Naive thymus-derived CD4-positive, alpha-beta T cell (primary cell): ENCODE measurements at places on chromosomes 3 and 15.

DNA sequence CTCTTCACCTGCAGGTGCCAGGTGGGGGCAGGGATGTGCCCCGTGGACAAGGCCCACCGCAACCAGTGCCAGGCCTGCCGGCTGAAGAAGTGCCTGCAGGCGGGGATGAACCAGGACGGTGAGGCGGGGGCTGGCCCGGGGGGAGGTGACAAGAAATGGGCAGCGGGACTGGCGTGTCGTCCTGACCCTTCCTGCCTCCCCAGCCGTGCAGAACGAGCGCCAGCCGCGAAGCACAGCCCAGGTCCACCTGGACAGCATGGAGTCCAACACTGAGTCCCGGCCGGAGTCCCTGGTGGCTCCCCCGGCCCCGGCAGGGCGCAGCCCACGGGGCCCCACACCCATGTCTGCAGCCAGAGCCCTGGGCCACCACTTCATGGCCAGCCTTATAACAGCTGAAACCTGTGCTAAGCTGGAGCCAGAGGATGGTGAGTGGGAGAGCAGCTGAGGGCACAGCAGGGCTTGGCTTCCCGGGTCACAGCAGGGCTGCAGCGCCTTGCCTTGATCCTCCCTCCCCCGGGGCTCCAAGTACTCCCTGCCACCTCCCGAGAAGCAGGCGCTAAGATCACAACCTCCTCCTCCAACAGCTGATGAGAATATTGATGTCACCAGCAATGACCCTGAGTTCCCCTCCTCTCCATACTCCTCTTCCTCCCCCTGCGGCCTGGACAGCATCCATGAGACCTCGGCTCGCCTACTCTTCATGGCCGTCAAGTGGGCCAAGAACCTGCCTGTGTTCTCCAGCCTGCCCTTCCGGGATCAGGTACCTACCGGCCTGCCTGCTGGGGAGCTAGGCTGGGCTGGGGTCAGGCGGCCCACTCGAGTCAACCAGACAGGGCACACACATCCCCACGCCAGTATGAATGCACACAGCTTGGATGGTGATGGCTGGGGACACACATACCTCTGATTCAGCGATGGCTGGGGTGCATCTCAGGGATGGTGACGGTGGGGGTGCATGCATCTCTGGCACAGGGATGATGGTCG, 1.7 kb downstream of the NR2E3 start:
- DNase-seq: no peak

- DNase-seq: no peak
These were observed 35.8 kb upstream of the SLC6A11 start for GRCh38 chr3:10780243-10780642.

GRCh38 chr3:140092848-140093536, 158.0 kb downstream of the CLSTN2 start:
- DNase-seq: no peak

DNA sequence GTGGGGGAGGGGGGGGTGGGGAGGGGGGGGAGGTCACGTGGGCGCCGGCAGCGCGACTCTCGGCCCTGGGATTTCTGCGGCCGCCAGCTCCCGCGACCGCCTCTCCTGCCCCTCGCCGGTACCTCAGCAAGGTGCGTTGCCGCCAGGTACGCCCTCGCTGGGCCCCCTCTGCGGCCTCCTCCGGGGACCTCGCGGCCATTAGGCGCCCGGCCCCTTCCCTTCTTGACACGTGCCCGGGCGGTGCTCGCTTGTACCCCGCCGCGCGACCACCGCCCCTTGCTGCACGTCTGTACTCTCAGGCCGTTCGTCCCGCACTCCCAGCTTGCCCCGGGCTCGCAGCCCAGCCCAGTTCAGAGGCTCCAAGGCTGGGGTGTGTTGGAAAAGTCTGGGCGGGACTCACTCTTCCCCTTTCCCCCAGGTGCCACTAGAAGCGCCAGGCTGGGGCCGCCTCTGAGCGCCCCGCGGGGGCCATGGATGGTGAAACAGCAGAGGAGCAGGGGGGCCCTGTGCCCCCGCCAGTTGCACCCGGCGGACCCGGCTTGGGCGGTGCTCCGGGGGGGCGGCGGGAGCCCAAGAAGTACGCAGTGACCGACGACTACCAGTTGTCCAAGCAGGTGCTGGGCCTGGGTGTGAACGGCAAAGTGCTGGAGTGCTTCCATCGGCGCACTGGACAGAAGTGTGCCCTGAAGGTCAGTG, at the start of gene MAPKAPK3:
MAPKAPK3 (plus strand) TSS at position 56 of the 696 bp plus-strand sequence; CDS start at position 471, 415 bp downstream.
- no peak for DNase-seq

GRCh38 chr3:50230104-50230793, 5.8 kb upstream of the GNAI2 start:
- no peak for DNase-seq

GRCh38 chr3:127865941-127866340, 43.6 kb upstream of the MGLL start:
- DNase-seq: no peak

DNA sequence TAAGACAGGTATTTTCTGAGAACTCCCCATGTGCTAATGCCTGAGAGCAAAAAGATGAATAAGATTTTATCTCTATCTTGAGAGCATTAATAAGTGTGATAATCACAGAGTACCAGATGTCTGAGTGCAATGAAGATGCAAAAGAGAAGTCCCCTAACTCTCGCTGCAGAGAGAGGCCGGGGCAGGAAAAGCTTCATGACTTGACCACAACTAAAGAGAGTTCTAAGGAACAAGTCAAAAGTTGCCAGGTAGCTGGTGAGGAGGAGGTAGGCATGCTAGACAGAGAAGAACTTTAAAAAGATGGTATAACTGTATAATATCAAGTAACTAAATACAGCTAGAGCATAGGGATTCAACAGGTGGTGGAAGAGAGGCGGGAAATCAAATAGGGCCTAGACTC, 28.8 kb downstream of the MTMR10 start:
- DNase-seq: peak; percentile 8

GRCh38 chr3:4633078-4634004, 140.2 kb downstream of the ITPR1 start:
- DNase-seq: peak; percentile 51

GRCh38 chr3:149080699-149081091, 5.6 kb downstream of the HLTF start:
- DNase-seq: no peak

- no peak for DNase-seq
These were observed 16.1 kb downstream of the SIDT1 start for GRCh38 chr3:113548501-113548900.

GRCh38 chr15:47997195-47998080, 123.4 kb upstream of the SLC24A5 start:
- DNase-seq: no peak

DNA sequence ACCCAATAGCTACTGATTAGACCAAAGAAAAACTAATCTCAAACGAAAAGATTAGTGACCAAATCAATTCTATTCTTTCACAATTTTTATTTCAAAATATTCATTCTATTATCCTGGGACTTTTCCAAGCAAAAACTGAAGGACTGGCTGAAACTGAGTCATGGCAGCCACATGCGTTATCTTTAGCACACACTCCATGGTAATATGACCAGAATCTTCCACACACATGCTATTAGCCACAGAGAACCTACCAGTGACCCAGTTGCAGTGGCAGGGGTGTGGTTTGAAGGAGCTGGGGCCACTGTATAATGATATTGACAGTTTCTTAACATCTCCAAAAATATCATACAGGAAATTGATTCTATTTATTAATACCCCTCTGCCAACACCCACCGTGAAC, 154.8 kb upstream of the ABI3BP start:
- DNase-seq: no peak

GRCh38 chr3:189605717-189606116, 25.5 kb upstream of the TP63 start:
- no peak for DNase-seq

- DNase-seq: no peak
These were observed 44.3 kb downstream of the ATP2B2 start for GRCh38 chr3:10460951-10461545.

GRCh38 chr3:46865031-46865507, 1.8 kb upstream of the MYL3 start:
- no peak for DNase-seq

DNA sequence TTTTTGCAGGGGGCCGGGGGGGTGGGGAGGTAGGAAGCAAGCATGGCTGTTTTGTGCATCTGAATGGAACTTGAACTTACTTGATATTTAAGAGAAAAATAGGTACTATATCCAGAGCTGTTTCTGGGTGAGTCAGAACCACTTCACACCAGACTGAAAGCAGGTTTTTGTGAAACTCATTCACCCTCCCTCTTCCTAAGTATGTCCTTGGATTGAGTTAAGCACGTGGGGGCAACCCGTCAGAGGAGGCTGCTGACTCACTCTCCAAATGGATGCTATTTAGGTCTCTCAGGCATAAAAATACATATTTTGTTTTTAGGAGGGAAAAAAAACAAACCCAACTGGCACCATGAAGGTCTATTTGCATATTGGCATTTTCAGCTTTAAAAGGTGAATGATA, 270.3 kb downstream of the RYR3 start:
- DNase-seq: no peak

- no peak for DNase-seq
These were observed 121.3 kb downstream of the STAG1 start for GRCh38 chr3:136630915-136631314.

- peak; percentile 21 for DNase-seq
These were observed 9.6 kb upstream of the TAGLN3 start for GRCh38 chr3:111989061-111989678.

GRCh38 chr3:197547306-197548011, 8.3 kb downstream of the BDH1 start:
- no peak for DNase-seq

DNA sequence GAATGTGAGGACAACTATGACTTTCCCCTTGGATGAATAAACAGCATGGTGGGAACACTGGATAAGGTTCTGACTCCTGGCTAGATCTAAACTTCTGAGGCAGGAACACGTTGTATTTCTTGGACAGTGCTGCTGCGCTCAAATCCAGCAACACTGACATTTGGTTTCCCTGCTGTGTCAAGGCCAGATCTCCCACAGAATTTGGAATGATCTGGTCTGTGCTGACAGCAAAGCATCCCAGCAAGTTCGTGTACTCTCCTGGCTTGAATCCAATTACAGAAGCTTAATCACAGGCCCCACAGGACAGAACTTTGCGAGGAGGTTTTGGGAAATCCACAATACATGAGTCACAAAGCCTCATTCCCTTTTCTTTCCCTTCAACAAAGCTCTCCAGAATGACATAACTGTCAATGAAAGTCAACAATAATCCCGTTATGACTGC, 92.5 kb downstream of the ADAMTS9 start:
- no peak for DNase-seq

DNA sequence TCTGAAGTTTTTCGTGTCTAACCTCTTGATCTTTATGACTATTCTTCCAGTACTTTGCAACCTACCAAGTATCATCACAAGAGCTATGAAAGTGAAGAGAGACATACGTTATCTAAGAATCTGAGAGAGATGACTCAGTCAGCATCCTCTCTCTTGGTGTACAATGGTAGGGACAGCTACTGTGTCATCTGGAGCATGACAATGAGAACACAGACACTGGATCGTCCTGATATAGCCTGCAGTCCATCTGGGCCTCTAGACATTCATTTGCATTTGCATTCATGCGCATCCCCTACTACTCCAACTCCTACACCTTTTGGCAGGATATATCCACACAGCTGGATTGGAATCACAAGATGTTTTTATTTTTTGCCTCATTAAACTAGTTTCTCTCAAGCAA, 115.2 kb downstream of the PEX5L start:
- no peak for DNase-seq

GRCh38 chr3:123758081-123758564, 126.0 kb downstream of the MYLK start:
- no peak for DNase-seq

GRCh38 chr3:18295171-18295920, 129.8 kb downstream of the SATB1 start:
- no peak for DNase-seq

- DNase-seq: no peak
These were observed 17.3 kb upstream of the CDCP1 start for GRCh38 chr3:45163481-45163880.

DNA sequence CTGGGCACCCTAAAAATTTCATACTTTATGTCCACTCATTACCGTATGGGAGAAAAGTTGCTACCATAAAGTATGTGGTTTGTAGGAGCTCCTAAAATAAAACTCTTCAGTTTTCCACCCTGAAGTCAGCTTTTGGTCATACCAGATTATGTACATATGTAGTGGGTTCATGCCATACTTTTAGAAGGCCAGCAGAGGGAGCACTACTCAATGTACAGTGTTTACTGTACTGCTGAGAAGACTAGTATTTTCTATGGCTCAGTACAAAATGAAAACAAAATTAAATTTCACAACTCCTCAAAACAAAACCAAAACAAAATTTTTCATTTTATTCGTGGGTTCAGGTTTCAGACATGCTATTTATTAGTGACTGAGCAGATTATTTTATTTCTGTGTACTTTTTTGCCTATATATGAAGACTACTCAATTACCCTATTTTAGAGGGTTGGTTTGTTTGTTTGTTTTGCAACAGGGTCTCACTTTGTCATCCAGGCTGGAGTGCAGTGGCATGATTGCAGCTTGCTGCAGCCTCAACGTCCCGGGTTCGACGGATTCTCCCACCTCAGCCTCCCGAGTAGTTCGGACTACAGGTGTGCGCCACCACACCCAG, 24.3 kb downstream of the NXPE3 start:
- DNase-seq: peak; percentile 61

DNA sequence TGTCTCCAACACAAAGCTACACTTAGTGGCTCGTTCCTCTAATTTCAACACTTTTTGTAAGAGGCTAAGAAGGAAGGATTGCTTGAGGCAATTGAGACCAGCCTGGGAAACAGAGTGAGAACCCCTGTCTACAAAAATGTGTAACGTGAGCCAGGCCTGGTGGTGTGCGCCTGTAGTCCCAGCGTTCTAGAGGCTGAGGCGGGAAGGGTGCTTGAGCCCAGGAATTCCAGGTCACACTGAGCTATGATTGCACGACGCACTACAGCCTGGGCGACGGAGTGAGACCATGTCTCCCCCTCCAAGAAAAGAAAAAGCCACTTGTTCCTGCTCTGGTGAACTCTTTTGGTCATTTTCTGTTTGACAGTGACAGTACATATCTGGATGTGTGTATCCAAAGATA, 127.9 kb downstream of the GABRB3 start:
- no peak for DNase-seq

- peak; percentile 74 for DNase-seq
These were observed 5.3 kb downstream of the CLK3 start for GRCh38 chr15:74620636-74621545.

DNA sequence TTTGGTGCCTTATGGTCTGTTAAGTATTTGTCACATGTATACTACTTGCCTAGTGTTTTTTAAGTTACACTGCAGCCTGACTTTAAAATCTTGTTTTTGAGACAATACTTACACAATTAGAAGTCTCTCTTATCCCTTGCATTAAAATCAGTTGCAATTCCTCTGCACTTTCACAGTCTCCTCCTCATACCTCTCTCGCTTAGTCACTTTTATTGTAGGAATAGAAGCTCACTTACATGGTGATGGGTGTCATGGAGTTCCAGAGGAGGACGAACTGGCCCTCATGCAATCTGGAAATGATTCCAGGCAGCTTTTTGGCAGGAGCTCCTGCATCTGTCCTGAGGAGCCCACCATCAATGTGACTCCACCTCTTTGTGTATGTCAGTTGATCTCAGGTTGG, 238.4 kb upstream of the TBC1D5 start:
- DNase-seq: no peak

DNA sequence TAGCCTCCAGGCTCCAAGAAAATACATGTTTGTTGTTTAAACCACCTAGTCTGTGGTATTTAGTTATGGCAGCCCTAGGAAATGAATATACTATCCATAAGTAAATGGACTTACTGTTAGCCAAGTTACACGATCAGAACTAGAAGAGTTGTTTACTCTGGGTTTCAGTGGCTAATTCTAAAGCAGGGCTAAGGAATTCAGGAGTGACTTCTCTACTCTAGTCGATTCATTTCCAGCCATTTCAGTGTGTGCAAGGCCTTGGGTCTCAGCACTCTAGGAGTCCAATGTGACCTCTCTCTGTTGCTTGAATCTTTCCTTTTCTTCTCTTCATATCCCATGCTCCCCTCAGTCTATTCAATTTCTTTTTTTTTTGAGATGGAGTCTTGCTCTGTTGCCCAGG, 66.7 kb downstream of the BHLHE40 start:
- no peak for DNase-seq
